ENCODE measurements at places on chromosomes 1 and 21.

DNA sequence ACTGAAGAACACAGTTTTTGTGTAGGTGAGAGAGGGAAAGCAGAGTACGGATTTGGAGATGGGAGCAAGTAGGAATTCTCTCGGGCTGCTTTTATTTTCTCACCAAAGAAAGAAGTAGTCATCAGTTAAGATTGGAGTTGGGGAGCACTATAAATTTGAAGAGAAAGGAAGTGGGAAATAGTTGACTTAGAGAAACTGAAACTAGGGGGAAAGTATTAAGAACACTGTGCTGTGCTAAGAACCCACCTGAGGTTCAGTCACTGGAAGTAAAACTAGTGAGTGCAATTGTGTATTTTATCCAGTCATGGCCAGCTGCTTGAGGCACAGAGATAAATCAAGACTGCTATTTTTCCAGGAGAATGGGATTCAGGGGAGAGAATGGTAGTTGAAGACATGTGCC, 37.4 kb downstream of the CLCC1 start:
- no peak for DNase-seq

DNA sequence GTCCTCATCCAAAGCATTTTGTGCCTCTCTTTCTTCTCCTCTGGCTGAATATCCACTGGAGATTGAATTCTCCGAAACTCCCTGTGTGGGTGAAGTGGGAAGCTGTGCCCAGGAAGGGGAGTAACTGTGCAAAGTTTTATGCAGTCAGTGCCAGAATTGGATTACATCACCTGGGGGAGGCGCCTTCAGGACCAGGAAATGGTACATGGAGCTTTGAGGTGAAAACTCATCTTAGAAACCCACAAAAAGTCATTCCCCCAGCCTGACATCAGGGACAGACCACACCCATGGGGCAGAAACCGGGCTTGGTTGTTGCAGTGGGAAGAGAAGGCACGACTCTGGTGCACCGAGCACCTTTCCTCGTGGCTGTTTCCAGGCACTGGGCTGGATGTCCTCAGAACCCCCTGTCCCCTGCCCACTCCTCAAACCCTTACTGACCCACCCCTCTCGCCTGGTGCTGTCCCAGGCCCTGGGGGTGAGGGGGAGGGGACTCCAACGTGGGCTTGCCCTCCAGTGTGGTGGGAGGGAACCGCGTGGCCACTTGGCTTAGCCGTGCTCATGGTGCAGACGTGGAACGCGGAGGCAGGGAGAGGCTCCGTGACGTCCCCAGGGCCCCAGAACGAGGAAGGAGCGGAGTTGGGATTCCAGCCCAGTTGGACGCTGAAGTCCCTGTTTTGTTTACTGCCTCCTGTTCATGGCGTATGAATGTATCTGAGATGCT, 15.7 kb downstream of the TFF3 start:
- DNase-seq, result no peak

GRCh38 chr1:19651141-19651737, 7.1 kb downstream of the NBL1 start:
- no peak for DNase-seq

- DNase-seq, result no peak
These were observed 70.5 kb downstream of the SSBP3 start for GRCh38 chr1:54335755-54336108.

- DNase-seq, result no peak
These were observed 10.6 kb downstream of the APCS start for GRCh38 chr1:159598196-159598595.

GRCh38 chr1:16092923-16093511, 19.6 kb upstream of the FAM131C start:
- DNase-seq, result no peak

- DNase-seq, result no peak
These were observed 24.6 kb downstream of the MAPKAPK2 start for GRCh38 chr1:206709322-206709721.

- DNase-seq, result no peak
These were observed 25.6 kb downstream of the LRRC42 start for GRCh38 chr1:53971718-53972117.

GRCh38 chr1:15523104-15524020, 653 bp downstream of the CASP9 start:
- no peak for DNase-seq

DNA sequence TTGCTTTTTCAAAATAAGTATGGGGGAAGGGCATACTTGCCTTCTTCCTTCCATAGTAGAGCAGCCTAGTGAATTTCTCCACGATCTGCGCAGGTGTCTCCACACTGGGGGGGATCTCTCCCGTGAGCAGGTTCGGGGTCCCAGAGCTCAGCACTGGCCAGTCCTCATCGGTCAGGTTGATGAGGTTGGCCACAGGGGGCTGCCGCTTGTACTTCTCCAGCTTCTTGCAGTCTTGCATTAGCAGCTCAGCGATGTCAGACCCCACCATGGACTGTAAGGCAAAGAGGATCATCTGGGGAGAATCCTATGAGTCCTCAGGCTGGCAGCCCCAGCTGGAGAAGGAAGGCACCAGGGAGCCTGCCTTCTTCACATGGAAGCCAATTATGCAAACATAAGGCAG, 11.8 kb downstream of the SEC16B start:
- no peak for DNase-seq

DNA sequence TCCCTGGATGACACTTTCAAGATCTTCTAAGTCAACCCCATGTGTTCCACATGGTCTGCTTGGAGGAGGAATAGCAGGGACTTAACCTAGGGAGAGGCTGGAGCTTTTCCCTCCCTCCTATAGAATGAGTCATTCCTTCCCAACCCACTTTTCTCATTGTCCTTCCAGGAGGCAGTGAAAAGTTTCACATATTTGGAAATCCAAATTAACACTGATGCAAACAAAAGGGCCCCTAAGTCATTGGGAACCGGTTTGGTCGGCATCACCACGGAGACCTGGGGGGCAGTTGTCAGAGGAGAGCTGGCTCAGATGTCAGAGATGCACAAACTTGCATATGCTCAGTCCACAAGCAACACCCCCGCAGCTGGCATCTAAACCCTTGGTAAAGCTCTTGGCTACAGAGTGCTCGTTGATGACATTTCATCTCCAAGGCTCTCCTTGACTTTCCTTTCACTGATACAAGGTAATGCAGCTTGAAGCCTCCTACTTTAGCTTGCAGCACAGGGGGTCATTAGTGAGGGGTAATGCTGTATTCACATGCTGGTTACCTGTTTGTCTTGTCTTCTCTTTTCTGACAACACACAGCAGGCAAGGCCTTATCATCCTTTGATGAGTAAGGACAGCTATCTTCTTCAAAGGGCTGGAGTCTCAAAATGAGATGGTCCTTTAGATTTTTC, 12.3 kb upstream of the LRRC8D start:
- DNase-seq, result no peak

GRCh38 chr1:25184001-25184762, 48.1 kb downstream of the SYF2 start:
- no peak for DNase-seq

DNA sequence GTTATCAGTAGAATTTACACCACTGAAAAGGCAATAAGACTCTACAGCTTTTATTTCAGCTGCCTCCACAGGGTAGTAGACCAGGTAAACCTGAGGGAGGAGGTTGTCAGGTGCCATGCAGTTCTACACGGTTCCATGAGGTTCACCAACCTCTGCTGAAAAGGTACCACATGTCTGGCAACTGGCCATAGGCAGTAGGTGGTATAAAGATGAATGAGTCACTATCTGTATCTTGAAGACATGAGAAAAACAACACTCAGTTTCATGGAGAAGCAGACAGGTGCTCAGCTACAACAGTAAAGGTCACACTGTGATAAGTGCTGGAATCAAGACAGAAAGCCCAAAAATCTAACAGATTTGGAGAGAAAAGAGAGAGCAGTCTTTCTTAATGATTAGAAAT, 145.4 kb downstream of the PTGER3 start:
- DNase-seq, result no peak

GRCh38 chr1:240597153-240597745, 14.7 kb downstream of the GREM2 start:
- no peak for DNase-seq

DNA sequence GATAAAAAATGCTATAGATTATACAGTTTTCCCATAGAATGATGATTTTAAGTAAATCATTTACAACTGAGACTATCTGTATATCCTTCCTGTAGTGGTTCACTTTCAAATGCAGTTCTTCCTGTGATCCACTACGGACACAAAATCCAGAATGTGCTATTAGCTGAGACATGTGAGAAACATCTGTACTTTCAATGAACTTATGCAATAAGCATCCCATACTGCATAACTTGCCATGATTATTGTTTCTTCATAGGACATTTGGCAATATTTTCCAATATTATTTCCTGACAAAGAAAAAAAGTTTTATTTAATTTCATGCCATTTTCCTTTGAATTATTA, 83.5 kb upstream of the PRDX6 start:
- no peak for DNase-seq

- no peak for DNase-seq
These were observed 63.2 kb downstream of the DIRAS3 start for GRCh38 chr1:67987046-67987799.

GRCh38 chr1:57067863-57068262, 102.0 kb upstream of the C8B start:
- DNase-seq, result no peak

DNA sequence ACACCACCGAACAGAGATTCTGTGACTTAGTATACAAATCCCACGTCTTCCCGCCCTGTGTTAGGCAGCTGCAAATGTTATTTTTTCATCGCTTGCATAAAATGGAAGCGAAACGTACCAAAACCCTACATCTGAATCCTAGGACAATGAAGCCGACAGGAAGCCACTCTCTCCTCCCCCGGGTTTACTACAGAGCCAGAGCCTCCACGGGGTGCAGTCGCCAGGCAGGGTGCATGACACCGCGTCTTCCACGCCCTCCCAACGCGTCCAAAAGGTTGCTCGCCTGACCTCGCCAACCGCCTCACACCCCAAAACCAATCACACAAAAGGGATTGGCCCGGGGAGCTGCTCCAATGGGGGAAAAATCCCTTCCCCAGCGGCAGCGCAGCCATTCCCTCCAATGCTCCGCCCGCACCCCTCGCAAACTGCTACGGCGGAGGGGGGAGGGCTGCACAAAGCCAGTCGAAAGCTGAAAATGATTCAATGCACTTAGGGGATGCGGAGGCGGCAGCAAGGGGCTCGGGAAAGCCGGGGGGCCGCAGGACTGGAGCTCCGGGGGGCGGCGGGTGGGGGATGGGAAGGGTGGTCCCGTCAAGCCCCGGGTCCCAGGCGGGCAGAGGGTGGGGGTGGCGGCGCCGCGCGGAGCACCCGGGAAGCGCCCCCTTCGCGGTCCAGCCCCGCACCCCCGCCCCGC, 701 bp downstream of the CEP170 start:
- peak; percentile 84 for DNase-seq

Data from C1 segment of cervical spinal cord (tissue), 14 donors.